ENCODE measurements at places on chromosomes 11 and 22. TPM values are rescaled to one million over a fixed set of nuclear protein-coding genes. Genes with fewer than 3 reads are reported as not detected.
A peak's percentile ranks its signal among the peaks of the same experiment; 100 is the strongest.

DNA sequence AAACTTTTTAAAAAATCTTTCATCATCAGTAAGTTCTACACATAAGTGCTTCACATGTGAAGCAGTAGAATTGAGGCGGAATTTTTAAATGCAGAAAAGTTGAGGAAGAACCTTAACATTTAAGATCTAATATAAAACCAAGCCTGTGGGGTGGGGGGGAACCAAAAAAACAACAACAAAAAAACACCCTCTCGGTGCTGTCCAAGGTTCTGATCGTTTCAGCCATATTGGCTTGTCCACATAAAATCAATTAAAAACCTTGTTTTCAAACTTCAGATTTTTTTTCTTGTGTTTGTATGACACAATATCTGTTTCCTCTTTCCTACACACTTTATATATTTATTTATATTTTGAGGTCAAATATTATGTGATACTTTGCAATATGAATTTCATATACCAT, 130.0 kb downstream of the WNT7B start:
- H3K27ac ChIP-seq: no peak overlapping the region
- H3K4me3 ChIP-seq: no peak overlapping the region
- H3K4me1 ChIP-seq: peaks cover 4% of the 10 kb centered on the region
- H3K36me3 ChIP-seq: peaks cover 45% of the 10 kb centered on the region
- DNase-seq: no peak

- peak overlapping the region; percentile 97 for H3K4me3 ChIP-seq
- H3K27ac ChIP-seq: peak overlapping the region; percentile 89
- DNase-seq: no peak
- H3K4me1 ChIP-seq: peaks cover 43% of the 10 kb centered on the region
- H3K36me3 ChIP-seq: peaks cover 77% of the 10 kb centered on the region
These were observed 679 bp downstream of the TUG1 start for GRCh38 chr22:30969532-30970355.

GRCh38 chr11:128398517-128399250, 188.7 kb downstream of the ETS1 start:
- peaks cover 4% of the 10 kb centered on the region for H3K4me1 ChIP-seq
- H3K27me3 ChIP-seq: no peaks in the 10 kb centered on the region
- no peak overlapping the region for H3K27ac ChIP-seq
- H3K36me3 ChIP-seq: peaks cover 3% of the 10 kb centered on the region
- DNase-seq: no peak

GRCh38 chr11:12290477-12290922, 86.9 kb upstream of the PARVA start:
- no peaks in the 10 kb centered on the region for H3K36me3 ChIP-seq
- peak overlapping the region; percentile 43 for H3K27ac ChIP-seq
- H3K27me3 ChIP-seq: no peaks in the 10 kb centered on the region
- no peak overlapping the region for H3K4me3 ChIP-seq

Gene CALCA
- not detected for total RNA-seq

Gene C11orf97
- not detected for total RNA-seq

All from activated naive CD8-positive, alpha-beta T cell treated with anti-CD3 and anti-CD28 coated beads, Interleukin-2, amount 10 ng/mL, durations not matched to agents 7 days and 5 days (primary cell).